ENCODE measurements at places on chromosomes 4 and X.

DNA sequence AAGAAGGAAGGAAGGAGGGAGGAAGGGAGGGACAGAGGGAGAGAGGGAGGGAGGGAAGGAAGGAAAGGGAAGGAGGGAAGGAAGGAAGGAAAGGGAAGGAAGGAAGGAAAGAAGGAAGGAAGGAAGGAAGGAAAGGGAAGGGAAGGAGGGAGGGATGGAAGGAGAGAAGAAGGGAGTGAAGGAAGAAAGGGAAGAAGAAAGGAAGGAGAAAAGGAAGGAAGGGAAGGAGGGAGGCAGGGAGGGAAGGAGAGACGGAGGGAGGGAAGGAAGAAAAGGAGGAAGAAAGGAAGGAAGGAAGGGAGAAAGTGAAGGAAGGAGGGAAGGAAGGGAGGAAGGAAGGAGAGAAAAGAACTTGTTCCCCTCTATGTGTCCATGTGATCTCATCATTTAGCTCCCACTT lies 465.0 kb downstream of the KCTD8 start:
- no peak for DNase-seq

DNA sequence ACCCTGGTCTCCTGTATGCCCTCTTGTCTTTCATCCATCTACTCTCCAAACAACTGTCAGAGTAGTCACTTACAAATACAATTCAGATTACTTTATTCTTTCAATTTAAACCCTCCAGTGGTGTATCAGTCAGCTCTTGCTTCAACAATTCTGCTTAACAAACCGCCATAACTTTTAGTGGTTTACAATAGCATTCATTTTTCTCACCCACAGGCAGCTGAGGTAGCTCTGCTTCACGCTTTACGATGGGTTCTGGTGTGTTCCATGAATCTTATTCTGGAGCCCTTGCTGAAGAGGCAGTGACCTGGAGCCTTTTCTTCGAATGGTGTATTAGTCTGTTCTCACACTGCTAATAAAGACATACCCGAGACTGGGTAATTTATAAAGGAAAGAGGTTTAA lies 86.2 kb upstream of the CAMK2D start:
- no peak for DNase-seq

DNA sequence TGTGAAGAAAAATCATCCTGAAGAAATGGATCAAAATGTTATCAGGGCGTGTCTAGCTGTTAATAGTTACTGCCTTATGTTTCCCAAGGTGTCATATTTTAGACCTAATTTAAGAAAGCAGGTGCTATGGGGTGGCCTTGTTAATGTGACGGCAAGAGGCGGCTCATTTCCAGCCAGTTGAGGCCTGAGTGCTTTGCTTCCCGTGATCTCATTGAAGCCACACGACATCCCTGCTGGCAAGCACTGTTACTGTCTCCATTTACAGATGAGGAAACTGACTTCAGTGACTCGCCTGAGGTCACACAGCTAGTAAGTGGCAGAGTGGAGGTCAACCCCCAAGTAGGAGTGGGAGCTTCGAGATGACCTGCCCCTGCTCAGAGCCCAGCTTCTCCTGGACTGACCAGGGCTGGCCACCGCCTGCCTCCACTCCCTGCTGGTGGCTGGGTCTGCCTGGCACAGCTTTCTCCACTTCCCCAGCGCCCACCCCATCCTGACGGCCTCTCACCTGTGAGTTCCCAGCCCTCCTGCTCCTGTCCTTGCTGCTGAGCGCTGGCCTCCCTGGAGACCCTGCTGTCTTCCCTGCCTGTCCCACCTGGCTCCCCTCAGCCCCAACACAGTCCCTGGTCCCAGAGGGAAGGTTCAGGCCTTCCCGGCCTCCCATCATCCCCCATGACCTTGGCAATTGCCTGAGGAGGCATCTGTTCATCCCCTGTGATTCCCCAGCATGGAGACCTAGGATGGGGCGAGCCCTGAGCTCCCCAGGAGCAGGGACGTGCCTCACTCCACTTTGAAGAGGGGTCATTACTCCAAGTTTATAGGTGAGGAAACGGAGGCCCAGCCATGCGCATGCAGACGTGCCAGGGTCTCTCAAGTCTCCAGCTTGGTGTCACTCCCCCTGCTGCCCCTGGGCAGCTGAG lies 47.7 kb upstream of the SORCS2 start:
- DNase-seq = peak; percentile 29

GRCh38 chr4:176964116-176964691 lies 171.5 kb upstream of the VEGFC start:
- peak; percentile 29 for DNase-seq

DNA sequence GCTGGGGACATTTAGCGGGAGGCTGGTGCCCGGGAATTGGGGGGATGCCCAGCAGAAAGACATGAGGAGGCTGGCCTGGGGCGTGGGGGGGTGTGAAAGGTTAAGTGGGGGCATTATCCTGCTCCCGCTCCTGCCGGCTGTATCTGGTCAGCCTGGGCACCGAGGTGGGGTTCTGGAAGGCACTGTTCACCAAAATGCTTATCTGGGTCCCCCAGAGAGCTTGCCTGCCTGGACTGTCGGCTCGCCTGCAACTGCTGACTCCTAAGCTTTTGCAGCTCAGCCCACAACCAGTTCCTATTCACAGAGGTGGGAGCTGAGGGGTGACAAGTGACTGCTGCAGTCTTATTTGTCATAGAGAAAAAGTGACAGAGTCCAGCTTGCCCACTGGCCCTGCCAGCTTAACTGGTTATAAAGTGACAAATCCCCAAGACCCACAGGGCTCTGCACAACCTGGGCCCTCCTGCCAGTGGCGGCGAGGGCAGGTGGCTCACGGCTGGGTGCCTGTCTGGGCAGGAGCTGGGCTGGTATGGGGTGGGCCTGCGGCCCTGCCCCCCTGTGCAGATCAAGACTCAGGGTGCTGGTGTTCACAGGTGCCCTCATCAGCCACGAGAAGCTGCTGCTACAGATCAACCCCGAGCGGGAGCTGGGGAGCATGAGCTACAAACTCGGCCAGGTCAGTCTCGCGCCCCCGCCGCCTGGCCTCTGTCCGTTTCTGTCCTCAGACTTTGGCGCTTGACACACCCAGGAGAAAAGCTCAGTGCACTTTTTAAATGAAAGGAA lies 23.7 kb upstream of the MSANTD1 start:
- no peak for DNase-seq

DNA sequence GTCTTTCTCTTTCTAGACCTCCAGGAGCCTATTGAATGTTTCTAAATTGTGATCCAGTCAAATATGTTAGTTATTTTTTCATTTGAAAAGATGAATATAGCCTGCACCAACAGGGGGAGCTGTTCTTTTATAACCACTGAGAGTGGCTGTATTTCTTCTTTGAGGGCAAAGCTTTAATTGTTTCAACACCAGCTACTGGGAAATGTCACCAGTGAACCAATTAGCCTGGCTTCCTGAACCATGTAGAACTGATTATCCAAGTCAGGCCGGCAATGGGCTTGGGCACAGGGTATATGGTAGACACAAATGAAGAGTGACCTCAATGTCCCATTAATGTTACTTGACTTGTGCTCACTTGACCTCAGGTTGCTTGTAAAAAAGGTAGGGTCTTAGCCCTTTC lies 4.8 kb upstream of the DAPP1 start:
- DNase-seq = peak; percentile 57

DNA sequence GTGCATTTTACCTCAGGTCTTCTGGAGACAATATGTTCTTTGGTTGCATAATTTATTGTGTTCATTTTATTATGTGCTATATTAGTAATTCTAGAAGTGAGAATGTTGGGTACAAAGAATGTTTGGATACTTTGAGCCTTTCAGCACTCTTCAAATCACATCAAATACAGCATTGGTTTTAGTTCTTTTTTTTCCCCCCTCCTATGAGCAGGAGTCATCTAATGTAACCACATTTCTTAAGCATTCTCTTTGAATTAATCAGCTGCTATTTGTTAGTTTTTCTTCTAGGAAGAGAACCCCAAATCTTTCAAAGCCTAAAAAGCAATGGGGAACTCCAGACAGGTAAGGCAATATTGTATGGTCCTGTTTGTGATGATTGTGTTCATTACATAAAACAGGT lies 46.7 kb downstream of the ARL9 start:
- no peak for DNase-seq

DNA sequence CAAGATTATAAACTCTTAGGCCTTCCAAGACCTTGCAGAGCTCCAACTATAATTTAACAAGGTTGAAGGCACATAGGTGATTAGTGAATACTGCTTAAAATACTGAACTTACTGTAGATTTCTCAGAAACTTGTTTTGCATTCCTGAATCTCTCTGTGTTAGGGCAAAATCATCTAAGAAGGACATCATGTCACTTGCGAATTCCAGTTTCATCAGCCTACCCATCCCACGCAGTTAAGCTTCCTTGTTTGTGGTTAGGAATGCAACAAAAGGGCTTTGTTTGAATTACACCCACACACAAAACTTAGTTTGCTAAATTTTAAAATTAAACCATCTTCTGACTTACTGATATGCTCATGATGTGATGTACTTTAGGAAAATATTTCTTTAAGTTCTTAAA lies 174.0 kb downstream of the SOWAHB start:
- peak; percentile 83 for DNase-seq

DNA sequence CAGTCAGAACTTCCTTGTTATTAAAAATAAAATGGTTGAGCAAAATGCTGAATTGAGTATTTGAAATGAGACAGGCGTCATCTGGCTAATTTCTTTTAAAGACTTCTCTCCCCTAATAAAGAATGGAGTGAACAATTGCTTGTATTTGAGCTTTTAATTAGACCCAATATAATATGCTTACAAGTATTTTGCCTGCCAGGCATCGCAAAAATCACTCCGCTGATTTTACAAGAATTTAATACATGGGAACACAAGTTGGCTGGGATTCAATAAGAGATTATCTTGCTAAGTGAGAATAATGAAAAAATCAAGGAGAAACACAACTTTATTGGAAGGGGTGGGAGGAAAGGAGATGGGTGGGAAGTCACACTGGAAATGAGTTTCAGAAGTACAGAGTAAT lies 52.3 kb downstream of the KLF3 start:
- DNase-seq = no peak

DNA sequence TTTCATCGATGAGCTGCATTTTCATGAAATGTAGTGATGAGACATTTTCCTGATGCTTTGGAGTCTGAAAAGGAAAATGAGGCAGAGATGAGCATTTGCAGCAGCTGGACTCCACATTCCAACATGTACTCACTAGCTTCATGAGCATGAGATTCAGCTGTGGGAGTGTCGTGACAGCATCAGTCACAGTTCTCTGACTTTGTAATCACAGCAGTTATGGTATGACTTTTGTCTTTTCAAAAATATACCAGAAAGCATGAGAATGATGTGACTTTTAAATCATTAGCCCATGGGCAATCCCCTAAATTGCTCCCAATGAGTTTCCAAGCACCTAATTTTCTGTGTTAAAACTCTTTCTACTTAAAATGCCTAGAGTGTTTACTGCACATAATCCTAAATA lies 18.3 kb upstream of the MSL3 start:
- DNase-seq = no peak

- no peak for DNase-seq
These were observed 41.2 kb downstream of the TNIP2 start for GRCh38 chr4:2714918-2715317.

DNA sequence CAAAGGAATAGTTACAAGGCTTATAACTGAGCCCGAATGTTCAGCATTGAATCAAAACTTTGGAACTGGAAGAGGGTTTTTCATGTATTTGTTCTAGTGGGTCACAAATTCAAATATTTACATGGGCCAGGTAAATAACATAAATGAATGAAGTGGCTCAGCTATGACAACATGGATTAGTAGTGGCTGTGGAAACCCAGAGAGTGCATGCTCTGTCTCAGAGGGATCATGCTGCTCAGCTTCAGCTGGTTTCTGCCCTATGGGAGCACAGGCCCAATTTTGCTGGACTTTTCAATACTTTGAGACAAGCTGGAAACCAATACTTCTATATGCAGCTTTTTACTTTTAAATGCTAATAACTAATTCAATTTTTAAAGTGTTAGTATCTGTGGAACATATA lies 394.0 kb upstream of the TEX13C start:
- no peak for DNase-seq

DNA sequence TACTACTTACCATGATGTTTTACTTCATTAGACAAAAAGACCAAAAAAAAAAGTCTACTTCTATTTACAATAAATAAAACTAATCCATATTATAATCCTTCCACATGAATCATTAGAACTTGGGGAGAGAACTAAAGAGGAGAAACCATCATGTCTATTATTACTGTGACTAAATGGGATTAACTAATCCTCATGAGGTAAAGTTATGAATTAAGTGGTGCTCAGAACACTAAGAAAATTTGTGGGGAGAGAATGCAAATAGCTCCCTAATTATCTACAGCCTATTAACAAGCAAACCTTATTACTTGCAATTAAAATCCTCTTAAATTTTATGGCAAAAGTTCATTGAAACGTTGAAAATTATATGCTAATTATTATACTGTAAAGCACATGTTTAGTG lies 68.8 kb downstream of the MAB21L2 start:
- no peak for DNase-seq

GRCh38 chr4:3135155-3136011 lies 60.9 kb downstream of the HTT start:
- DNase-seq = no peak

DNA sequence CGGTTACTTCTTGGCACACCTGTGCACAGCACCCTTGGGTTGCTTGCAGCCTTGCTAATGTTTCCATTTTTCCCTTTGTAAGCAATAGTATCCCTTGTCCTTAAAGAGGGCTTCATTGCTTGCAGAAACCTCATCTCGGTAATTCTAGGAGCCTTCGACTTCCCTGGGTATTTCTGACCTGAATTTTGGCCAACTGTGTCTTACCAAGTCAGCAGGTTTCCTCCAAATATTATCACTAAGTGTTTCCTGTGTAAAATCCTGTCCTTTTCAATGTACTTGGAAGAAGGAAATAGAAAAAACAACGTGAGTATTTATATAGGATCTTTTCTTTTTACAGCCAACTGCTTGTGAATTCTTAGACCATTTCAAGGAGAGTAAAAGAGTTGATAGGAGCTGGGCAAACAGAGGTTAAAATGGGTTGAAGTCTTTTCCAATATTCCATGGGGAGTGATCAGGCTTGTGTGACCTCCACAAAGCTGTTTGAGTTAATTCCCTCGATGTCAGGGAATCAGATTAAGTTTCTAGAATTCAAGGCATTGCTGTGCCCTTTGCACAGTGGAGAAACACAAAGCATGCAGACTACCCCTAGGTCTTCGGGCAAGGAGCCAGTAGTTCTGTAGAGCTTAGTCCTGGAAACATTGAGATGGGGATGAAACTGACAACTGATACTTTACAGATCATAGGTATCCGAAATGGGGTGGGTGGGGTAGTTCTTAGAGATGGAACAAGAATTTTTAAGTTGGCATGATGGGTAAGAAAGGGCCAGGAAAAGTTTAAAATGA lies 209.9 kb downstream of the CPE start:
- no peak for DNase-seq

DNA sequence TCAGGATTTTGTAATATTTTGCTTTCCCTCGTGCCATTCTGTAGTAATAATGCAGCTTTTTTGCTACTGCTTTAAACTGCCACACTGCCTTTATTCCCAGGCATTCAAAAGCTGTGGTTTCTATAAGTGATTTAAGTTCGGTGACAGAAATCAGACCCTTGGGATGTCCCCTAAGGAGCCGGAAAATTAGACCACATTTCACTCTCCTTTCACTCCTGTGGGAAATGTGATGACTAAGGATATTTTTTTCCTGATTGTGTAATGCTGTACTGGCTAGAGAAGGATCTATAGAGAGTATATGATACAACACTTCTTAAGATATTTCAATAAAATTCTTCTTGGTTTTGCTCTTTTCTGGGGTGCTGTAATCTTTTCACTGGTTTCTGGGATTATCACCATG lies 24.4 kb downstream of the UGT2A3 start:
- DNase-seq = no peak

GRCh38 chrX:152025656-152026440 lies 51.4 kb upstream of the GABRE start:
- DNase-seq = no peak

- no peak for DNase-seq
These were observed 20.9 kb upstream of the USP27X start for GRCh38 chrX:49858341-49858740.

All from kidney tubule cell (primary cell).